ENCODE measurements at places on chromosomes 12 and 14.

DNA sequence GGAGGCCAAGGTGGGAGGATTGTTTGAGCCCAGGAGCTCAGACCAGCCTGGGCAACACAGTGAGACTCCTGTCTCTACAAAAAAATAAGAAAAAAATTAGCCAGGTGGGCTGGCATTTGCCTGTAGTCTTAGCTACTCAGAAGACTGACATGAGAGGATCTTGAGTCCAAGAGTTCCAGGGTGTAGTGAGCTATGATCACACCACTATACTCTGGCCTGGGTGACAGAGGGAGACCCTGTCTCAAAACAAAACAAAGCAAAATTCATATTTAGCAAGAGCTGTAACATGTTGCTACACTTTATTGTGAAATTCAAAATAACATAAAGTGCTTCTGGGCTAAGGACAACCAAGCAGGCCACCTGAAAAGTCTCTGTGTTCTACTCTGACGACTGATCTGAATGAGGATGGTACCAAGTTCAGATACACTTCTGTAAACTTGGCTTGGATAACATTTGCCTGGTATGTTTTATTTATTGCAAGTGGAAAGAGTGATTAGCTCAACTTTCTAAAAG is 11.6 kb upstream of the STRN3 start:
- DNase-seq: no peak

DNA sequence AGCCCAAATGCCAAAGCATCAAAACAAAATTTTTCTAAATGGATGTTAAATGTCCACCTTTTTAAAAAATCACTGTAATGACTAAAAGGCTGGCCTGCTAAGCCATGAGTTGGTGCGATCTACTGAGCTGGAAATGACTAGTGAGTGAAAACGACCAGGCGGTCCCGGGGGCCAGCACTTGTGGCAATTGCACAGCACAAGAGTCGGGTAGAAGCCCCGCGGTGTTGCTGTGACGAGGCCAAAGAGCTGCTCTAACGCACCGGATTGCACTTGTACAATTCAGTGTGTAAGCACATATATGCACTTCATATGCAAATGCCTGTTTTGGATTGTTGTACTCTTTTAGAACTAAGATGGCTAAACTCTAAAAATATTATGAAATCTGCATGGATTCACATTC is 64.1 kb upstream of the DYNC1H1 start:
- DNase-seq: no peak

- DNase-seq: no peak
Measured at GRCh38 chr12:12358528-12358927, 1.6 kb downstream of the BORCS5 start.

- no peak for DNase-seq
Measured at GRCh38 chr14:29738950-29739349, 188.7 kb downstream of the PRKD1 start.

- no peak for DNase-seq
Measured at GRCh38 chr14:66008631-66009030, 477.5 kb upstream of the CCDC196 start.

DNA sequence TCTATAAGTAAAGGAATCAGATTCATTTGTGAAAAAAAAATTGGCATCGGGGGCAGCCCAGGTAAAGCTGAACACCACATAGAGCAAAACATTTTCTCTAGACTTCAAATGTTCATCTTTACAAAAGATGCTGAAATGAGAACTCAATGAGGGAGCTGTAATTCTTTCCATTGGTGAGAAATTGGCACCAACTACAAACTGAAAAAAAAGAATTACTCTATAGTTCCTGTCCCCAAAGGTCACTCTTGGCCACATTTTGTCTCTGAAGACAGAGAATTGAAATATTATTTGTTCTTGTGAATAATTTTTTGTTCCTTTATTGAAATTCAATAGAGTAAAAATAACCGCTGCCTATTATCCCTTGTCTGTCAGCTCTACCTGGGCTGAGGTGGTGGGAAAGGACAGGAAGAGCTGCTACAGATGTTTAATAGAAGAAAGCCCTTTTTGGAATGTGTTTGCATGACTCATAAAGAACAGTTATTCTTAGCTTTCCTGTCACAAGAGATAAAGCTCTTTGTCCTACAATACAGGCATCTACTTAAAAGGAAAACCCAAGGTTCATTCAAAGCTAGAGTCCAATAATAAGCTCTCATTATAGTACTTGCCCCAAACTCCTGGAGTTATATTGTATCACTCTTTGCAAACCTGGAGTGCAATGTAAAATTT is 380.1 kb upstream of the KITLG start:
- no peak for DNase-seq

GRCh38 chr14:68408680-68409079 is 384.2 kb downstream of the ZFP36L1 start:
- DNase-seq: no peak

GRCh38 chr12:96948782-96949181 is 41.7 kb downstream of the NEDD1 start:
- no peak for DNase-seq

- DNase-seq: no peak
Measured at GRCh38 chr14:63393012-63393411, 74.3 kb upstream of the GPHB5 start.

- no peak for DNase-seq
Measured at GRCh38 chr14:52051871-52052270, 17.0 kb downstream of the NID2 start.

DNA sequence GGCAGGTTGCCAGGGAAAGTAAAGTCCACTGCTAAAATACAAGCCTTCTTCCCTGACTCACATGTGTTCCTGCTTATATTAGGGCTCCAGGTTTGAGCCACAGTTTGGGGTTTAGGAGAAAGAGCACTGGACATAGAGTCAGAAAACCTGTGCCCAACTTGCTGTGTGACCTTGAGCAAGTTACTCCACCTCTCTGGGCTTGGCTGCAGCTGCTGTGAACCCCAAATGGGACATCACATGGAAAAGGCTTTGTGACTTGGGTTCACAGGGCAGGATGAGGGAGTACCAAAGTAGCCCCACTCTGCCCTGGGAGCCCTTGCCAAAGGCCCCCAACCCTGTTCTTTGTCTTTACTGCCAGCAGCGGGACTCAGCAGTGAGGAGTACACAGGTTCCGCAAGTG is 79.0 kb upstream of the NOS1 start:
- no peak for DNase-seq

DNA sequence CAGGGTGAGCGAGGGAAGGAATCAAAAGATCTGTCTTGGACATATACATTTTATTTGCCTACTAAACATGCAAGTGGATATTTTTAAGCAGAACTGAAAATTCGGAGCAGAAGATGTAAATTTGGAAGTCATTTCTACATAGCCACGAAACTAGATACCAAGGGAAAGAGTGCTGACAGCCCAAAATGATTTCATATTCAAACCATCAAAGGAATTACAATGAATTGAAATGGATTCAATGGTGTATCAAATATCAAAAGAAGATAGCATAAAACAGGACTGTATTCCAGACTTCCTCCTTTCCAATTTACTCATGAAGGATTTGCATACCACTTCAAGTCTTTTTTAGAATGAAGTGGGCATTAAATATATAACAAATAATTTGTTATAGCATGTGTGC is 313.5 kb upstream of the KITLG start:
- no peak for DNase-seq

DNA sequence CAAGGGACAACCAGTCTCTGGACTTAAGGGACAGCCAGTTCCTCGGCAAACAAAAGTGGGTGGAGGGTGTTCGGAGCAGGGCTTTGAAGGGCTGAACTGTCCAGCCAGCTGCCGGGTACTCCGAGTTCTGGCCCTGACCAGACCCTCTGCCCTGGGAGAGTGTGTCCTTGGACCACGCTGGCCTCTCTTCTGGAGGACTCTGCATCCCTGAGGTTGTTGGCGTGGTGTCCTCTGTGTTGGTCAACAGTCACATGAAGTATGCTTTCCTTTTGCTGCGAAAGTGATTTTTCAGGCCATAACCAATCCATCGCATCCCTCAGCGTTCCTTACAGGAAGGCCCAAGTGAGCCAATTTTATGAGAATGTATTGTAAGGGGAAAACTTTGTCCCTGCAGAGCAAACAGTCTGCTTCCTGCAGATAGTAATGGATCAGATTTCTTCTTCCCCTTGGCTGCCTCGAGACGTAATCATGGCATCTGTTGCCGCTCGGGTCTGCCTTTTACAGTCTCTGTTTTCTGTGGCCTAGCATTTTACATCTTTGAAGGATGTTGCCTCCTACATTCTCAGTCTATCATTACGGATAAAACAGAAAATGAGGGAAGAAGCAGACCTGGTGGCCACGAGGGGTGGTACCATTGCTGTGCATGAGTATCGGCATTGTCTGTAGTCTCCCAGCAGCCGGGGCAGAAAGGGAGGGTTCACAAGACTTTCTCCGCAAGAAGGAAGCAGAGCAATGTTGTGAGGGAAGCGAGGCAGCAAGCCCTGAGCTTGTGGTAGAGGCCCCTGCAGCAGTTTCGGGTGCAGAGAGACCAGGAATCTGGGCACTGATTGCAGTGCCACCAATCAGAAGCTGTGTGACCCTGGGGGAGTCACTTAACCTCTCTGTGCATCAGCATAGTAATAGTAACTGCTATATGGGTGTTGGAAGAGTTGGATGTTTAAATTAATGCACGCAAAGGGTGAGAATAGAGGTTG is 47.4 kb downstream of the SMIM41 start:
- no peak for DNase-seq

DNA sequence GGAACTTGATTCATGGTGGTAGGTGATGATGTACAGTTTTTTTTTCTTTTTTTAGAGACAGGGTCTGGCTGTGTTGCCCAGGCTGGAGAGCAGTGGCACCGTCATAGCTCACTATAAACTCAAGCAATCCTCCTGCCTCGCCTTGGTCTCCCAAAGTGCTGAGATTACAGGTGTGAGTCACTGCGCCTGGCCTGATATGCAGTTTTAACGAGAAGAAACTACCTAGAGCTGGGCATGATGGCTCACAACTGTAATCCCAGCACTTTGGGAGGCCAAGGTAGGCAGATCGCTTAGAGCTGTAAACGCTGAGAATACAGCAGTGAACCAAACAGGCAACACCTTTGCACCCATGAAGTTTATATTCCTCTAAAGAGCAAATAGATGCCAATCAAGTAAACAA is 13.0 kb upstream of the VPS37B start:
- no peak for DNase-seq

DNA sequence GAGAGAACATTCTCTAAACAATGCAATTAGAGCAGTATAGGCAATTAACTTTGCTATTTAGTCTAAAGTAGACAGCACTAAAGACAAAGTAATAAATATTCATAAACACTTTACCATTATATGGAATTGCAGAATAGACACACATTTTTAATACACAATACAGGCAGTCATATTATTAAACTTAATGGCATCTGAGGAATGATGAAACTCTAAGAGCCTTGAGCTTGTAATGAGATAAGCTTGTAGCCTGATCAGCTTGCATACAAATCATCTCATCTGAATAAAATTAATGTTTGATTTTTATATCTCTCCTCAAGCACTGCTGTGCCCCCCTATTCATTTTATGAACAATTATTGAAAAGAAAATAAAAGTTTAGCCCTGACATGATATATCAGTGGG is 107.6 kb downstream of the MGAT4C start:
- DNase-seq: no peak

- no peak for DNase-seq
Measured at GRCh38 chr12:123712780-123713319, 697 bp downstream of the ATP6V0A2 start.

GRCh38 chr12:30257618-30258017 is 438.1 kb downstream of the IPO8 start:
- no peak for DNase-seq

GRCh38 chr12:91250273-91250665 is 67.7 kb upstream of the DCN start:
- DNase-seq: no peak

DNA sequence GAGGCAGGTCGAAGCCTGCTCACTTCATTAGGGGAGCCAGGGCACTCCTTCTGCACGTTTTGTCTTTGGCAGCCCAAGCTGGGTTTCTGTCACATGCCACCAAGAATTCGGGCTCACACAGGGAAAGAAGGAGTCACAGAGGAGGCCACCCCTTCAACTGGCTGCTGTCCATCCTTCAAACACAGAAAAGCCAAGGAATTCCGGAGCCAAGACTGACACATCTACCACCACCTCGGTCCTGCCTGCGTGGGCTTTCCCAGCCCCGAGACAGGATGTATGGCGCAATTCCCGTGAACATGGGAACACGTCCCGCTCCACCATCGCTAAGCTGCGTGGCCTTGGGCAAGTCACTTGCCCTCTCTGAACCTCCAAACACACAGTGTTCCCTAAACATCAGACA is 70.4 kb downstream of the NCOR2 start:
- DNase-seq: no peak

Data from RWPE2 (cell line).